ENCODE measurements at places on chromosomes 7 and 10. TPM values are rescaled to one million over a fixed set of nuclear protein-coding genes. Genes with fewer than 3 reads are reported as not detected.

Gene LRRC17
- 0.15 TPM for total RNA-seq

Gene CYP3A7
- total RNA-seq, result 0.06 TPM

Gene WIPF3
- 0.39 TPM for total RNA-seq

Gene ADRA2A
- total RNA-seq, result not detected

Gene NPSR1
- not detected for total RNA-seq

Gene CTAGE6
- total RNA-seq, result not detected

Gene LIPN
- not detected for total RNA-seq

Gene RAMP3
- not detected for total RNA-seq
